T-helper 17 cell (primary cell): ENCODE measurements at places on chromosomes 4 and X. TPM values are rescaled to one million over a fixed set of nuclear protein-coding genes. Genes with fewer than 3 reads are reported as not detected.
A peak's percentile ranks its signal among the peaks of the same experiment; 100 is the strongest.

Gene TRO
- total RNA-seq, result 1.4 TPM

DNA sequence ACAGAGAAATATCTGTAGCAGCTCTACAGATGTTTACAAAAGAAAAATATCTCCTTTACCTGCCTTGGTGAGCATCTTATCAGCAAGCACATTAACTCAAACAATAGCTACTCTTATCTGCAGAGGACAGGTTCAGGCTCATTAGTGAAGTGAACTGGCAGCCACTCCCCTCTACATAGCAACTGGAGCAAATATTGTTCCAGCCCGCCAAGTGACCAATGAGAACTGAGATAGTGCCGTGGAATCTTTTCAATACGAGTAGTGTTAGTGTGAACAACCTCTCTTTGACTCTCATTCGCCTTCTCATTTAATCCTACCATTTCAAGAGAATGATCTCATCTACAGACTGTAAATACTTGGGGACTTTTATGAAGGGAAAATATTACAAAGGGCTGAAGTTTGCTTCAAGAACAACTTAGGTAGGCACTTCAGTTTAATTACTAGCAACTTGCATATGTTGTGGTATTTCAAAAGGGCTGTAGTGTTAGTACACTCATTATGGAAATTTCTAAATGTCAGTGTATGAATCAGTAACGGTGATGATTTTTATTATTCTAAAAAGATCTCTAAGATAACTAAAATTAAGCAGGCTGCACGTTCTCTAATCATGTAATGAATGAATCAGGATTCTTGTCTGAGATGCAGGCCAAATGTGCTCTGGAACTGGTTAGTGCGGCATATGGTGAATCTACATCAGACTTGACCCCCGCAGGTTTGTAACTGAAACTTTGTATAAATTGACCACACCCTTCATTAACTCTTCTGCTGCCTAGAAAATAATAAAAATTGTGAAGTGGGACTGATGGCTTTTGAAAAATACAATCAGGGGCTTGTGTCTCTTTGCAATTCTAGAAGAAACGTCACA, 72.4 kb downstream of the PALLD start:
- no peak for DNase-seq
- no peak overlapping the region for H3K4me3 ChIP-seq
- no peak overlapping the region for H3K27ac ChIP-seq

Gene MAGEA9B
- not detected for total RNA-seq

Gene ADAMTS3
- not detected for total RNA-seq

Gene STK32B
- 0.12 TPM for total RNA-seq

DNA sequence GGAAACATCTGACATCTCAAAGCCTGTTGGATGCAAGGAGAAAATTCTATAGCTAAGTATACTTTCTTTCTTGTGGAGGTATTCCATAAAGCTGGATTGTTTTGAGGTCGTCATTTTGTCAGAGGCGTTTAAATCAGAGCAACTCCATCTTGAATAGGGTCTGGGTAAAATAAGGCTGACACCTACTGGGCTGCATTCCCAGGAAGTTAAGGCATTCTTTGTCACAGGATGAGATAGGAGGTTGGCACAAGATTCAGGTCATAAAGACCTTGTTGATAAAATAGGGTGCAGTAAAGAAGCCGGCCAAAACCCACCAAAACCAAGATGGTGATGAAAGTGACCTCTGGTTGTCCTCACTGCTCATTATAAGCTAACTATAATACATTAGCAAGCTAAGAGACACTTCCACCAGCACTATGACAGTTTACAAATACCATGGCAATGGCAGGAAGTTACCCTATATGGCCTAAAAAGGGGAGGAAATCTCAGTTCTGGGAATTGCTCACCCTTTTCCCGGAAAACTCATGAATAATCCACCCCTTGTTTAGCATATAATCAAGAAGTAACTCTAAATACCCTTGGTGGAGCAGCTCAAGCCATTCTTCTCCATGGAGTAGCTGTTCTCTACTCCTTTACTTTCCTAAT, 11.9 kb downstream of the HSD17B13 start:
- H3K36me3 ChIP-seq, result peaks cover 2% of the 10 kb centered on the region
- DNase-seq, result no peak
- H3K4me3 ChIP-seq, result no peak overlapping the region
- peaks cover 3% of the 10 kb centered on the region for H3K4me1 ChIP-seq

GRCh38 chr4:87141428-87141827, 79.0 kb downstream of the KLHL8 start:
- H3K36me3 ChIP-seq, result peaks cover 4% of the 10 kb centered on the region
- DNase-seq, result no peak
- H3K4me3 ChIP-seq, result no peak overlapping the region
- peaks cover 4% of the 10 kb centered on the region for H3K4me1 ChIP-seq
- H3K27ac ChIP-seq, result no peak overlapping the region

- peaks cover 4% of the 10 kb centered on the region for H3K4me1 ChIP-seq
- no peak for DNase-seq
- peaks cover 4% of the 10 kb centered on the region for H3K36me3 ChIP-seq
- H3K4me3 ChIP-seq, result no peak overlapping the region
These were observed 51.5 kb downstream of the HMGB2 start for GRCh38 chr4:173282626-173283025.

- no peak overlapping the region for H3K4me3 ChIP-seq
- no peaks in the 10 kb centered on the region for H3K27me3 ChIP-seq
- no peak for DNase-seq
- no peaks in the 10 kb centered on the region for H3K36me3 ChIP-seq
- H3K27ac ChIP-seq, result no peak overlapping the region
These were observed 101.1 kb downstream of the CXCL13 start for GRCh38 chr4:77706717-77707116.

DNA sequence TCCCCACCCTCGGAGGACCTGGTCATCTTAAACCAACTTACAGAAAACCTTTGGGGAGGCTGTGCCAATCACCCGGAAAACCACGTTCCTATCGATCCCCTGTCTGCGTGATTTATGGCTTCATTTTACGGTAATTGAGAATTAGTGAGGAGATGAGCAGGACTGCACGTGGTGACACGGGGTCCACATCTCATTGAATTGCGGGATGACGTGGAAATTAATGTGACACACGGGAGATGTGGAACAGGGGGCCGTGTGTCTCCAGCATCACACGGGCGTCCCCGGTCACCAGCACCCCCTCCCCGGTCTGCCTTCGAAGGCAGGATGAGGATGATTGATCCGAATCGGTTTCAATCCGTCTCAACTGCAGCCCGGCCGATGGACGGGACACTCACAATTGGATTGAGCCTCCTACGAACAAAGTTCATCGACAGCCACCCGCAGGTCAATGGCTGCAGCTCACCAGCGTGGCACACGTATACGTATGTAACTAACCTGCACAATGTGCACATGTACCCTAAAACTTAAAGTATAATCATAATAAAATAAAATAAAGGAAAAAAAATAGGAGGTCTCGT, 160.3 kb downstream of the SHOX start:
- H3K27ac ChIP-seq, result no peak overlapping the region
- DNase-seq, result no peak
- H3K27me3 ChIP-seq, result peaks cover 4% of the 10 kb centered on the region
- no peaks in the 10 kb centered on the region for H3K36me3 ChIP-seq
- no peaks in the 10 kb centered on the region for H3K4me1 ChIP-seq

DNA sequence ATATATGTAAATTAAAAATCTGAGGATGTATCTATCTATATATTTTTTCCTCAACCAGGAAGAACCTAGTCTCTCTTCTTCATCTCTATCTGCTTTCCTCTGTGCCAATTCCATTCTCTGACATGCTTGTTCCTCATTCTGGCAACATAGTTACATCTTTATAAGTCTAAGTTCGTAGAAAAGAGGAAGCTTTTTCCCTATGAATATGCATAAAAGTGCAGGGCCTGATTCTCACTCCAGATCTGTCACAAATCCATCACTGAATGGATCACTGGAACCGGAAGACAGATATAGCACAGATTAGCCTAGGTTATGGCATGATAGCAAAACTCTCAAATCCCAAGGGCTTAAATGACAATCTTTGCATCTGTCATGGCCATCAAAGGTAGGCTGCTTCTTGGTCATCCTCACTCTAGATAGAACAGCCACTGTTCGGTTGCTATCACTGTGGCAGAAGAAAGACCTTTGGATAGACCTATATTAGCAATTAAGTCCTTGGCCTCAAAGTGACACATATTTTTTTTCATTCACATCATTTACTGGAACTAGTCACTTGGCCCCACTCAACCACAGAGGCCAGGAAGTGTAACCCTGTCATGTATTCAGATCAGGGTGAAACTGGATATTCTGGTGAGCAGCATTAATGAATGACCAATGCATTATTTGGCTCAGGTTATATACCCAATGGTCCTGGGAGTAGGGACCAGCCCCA, 22.2 kb downstream of the DTHD1 start:
- no peak overlapping the region for H3K4me3 ChIP-seq
- no peaks in the 10 kb centered on the region for H3K36me3 ChIP-seq
- H3K4me1 ChIP-seq, result peaks cover 2% of the 10 kb centered on the region
- H3K27ac ChIP-seq, result no peak overlapping the region
- peaks cover 11% of the 10 kb centered on the region for H3K27me3 ChIP-seq

- DNase-seq, result no peak
- no peaks in the 10 kb centered on the region for H3K27me3 ChIP-seq
- no peak overlapping the region for H3K27ac ChIP-seq
- H3K4me1 ChIP-seq, result no peaks in the 10 kb centered on the region
- no peaks in the 10 kb centered on the region for H3K36me3 ChIP-seq
These were observed 315.6 kb downstream of the ARHGAP24 start for GRCh38 chr4:85790582-85790981.

Gene PSAPL1
- not detected for total RNA-seq

Gene GNRHR
- not detected for total RNA-seq

DNA sequence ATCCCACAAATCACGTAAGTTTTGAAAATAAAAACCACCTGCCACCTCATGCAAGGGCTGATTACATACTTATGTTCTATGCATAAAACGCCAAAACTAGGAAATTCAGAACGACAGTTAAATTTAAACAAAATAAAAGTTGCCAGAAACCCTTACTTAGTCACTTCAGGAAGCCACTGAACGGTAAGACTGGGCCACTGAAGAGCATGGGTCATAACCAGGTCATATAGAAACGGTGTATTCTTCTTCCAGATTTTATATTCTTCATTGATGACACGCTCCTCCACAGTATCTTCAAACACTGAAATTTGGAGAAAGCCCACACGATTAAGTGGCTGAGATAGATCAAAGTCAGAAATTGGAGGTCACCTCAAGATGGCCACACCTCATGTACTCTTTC, 1.2 kb downstream of the RBBP7 start:
- peak overlapping the region; percentile 91 for H3K4me3 ChIP-seq
- H3K36me3 ChIP-seq, result peaks cover 3% of the 10 kb centered on the region
- H3K4me1 ChIP-seq, result peaks cover 17% of the 10 kb centered on the region
- DNase-seq, result no peak

GRCh38 chrX:136745215-136746173, 35.2 kb downstream of the ARHGEF6 start:
- H3K36me3 ChIP-seq, result peaks cover 2% of the 10 kb centered on the region
- no peaks in the 10 kb centered on the region for H3K27me3 ChIP-seq
- DNase-seq, result no peak
- H3K4me1 ChIP-seq, result peaks cover 37% of the 10 kb centered on the region
- H3K27ac ChIP-seq, result peak overlapping the region; percentile 27

DNA sequence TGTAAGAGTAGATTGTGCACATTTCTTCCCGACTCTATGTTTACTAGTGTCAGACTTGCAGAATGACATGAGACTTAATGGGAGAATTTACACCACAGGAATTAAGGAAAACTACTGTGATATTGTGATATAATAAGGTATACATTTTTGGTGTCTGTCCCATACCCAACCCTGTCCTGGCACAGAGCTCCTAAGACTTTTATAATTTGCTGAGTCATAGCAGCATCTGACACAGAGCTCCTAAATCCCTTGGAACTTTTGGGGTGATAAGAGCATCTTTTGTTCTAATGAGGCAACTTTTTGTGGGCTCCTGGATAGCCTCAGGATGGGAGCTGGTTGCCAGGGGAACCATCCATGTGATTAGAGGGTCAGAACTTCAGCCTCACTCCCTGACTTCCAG, 1607.0 kb downstream of the RPA4 start:
- no peaks in the 10 kb centered on the region for H3K36me3 ChIP-seq
- no peaks in the 10 kb centered on the region for H3K27me3 ChIP-seq
- H3K4me3 ChIP-seq, result no peak overlapping the region
- no peaks in the 10 kb centered on the region for H3K4me1 ChIP-seq
- no peak overlapping the region for H3K27ac ChIP-seq
